Stimulated activated CD4-positive, alpha-beta T cell treated with anti-CD3 and anti-CD28 coated beads, Interleukin-1b, Interleukin-23, amount 100 ng/mL, for 1 hour (primary cell): ENCODE measurements at places on chromosomes 12 and 14.

GRCh38 chr12:53170215-53170614, 10.3 kb upstream of the ZNF740 start:
- no peak for DNase-seq

GRCh38 chr12:57176139-57176477, 28.7 kb upstream of the LRP1-AS start:
- no peak for DNase-seq

- DNase-seq: no peak
Measured at GRCh38 chr14:59920378-59920683, 387 bp downstream of the LRRC9 start.

DNA sequence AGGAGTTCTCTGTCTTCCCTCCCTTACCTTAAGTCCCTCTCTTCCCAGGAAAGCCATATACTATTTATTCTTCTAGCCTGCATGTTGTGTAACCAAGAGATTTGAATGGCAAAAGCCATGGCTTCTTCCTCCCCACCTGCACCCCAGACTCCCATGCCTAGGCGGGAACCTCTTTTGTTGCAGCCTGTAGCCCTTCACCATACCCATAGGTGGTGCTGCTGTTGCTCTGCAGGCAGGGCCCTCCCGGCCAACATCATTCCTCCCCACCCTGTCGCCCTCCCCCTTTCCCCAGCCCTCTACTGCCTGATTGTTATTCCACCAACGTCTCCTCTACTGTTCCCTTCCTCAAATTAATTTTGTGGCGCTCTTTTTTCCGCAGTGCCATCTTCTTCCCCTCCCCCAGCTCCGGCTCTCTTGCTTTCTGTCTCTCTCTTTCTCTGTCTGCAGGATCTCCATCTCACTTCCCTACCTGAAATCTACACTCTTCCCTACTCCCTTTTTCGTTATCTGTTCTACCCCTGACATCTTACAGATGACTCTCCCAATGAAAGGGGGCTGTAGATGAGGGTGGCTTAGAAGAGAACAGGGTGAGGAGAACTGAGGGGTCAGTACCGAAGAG, 13.8 kb downstream of the NGDN start:
- DNase-seq: no peak

GRCh38 chr12:115354007-115354890, 670.3 kb upstream of the TBX3 start:
- no peak for DNase-seq

DNA sequence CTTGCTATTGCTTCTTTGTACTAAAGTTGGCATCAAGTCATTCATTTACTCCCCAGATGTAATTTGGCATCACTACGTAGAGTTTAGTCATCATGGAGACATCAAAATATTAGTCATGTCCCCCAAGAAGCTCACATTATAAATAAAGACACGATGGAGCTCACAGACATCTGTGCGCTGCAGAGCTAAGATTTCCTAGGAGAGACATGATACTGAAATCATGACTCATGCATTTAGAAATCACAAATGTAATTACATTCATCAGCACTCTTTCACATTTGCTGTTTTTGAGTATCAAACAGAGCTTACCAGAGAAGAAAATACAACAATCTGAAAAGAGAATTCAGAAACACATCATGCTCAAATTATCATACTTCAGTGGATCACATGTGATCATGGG, 169.8 kb downstream of the LRIG3 start:
- DNase-seq: no peak

- DNase-seq: no peak
Measured at GRCh38 chr14:99280852-99281251, 8.9 kb upstream of the BCL11B start.

GRCh38 chr14:38122241-38122640, 85.5 kb upstream of the SSTR1 start:
- no peak for DNase-seq
